ENCODE measurements at places on chromosomes 2 and 18.

DNA sequence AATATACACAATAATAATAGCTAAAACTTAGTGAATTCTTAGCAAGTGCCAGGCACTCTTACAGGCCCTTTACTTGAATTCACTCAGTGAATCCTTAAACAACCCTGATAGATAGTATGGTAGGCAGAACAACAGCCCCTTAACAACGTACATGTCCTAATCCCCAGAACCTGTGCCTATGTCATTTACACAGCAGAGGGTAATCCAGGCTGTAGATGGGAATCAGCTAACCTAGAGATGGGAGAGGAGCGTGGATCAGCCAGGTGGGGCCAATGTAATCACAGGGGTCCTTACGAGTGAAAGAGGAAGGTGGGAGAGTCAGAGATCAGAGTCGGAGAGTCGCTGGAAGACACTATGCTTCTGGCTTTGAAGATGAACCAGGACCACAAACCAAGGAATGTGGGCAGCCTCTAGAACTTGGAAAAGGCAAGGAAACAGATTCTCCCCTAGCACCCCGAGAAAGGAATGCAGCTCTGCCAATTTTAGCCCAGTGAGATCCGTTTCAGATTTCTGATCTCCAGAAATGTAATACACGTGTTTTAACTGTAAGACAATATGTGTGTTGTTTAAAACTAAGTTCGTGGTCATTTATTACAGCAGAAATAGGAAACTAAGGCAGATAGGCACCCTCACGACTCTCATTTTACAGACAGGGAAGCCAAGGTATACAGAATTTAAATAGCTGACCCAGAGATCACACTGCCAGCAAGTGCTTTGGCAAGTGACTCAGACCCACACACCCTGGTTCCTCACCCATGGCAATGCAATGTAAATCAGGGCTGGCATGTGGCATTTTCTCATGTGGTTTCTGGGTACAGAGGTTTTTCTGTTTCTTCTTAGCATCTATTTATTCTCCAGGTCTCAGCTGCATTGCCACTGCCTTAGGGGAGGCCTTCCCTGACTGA is 68.9 kb downstream of the DOCK10 start:
- peak; percentile 51 for DNase-seq

DNA sequence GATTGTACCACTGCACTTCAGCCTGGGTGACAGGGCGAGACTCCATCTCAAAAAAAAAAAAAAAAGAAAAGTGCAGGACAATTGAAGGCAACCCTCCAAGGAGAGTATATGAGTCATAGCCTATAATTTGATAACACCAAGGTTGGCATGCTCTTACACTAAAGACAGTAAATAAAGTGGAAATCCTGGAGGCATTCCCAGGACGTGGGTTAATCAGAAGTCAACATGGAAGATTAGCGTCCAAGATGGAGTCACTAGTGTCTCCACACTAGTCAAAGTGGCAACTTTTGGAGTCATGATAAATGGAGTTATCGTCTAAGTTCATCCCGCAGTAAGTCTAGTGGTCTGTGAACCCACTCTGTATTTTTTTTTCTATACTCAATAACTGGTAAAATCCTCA is 21.2 kb upstream of the UGGT1 start:
- DNase-seq, result peak; percentile 51

GRCh38 chr2:211281430-211282073 is 725.2 kb downstream of the CPS1 start:
- no peak for DNase-seq

GRCh38 chr2:9228088-9228751 is 21.6 kb downstream of the ASAP2 start:
- peak; percentile 60 for DNase-seq

GRCh38 chr2:176579608-176580007 is 310.4 kb downstream of the MTX2 start:
- DNase-seq, result no peak

- no peak for DNase-seq
Observed at GRCh38 chr18:23983112-23983511, 31.4 kb upstream of the TTC39C start.

- no peak for DNase-seq
Observed at GRCh38 chr2:215653344-215654030, 217.6 kb upstream of the FN1 start.

- DNase-seq, result peak; percentile 71
Observed at GRCh38 chr2:187581125-187581896, 27.1 kb upstream of the TFPI start.

DNA sequence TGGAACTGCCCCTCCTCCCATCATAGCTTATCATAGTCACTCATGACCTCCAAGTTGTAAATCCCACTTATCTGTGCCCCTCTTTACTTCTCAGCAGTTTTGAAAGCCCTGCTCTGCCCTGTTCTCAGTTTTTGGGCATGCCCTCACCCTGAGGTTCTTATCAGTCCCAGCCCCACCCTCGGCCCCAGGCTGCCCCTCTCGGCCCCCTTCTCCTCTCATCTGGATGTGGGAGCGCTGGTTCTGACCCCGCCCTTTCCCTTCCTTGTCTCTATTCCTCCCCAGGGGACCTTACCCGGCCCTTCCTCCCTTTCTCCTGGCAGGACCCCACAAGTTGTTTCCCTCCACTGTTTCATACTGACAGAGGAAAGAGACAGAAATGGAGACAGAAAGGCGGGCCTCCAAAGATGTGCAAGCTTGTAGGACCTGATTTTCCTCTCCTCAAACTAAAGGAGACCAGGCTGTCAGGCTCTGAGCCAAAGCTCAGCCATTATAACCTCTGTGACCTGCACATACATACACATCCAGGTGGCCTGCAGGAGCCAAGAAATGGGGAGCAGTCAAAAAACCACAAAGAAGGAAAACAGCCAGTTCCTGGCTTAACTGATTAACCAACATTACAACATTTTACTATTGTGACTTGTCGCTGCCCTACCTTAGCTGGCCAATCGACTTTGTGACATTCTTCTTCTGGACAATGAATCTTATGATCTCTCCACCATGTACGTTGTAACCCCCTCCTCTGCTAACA is 171.0 kb upstream of the HS6ST1 start:
- DNase-seq, result peak; percentile 12

- DNase-seq, result no peak
Observed at GRCh38 chr18:22409445-22409844, 8.3 kb downstream of the CTAGE1 start.

- no peak for DNase-seq
Observed at GRCh38 chr2:6966446-6966940, 49.3 kb downstream of the RNF144A start.

DNA sequence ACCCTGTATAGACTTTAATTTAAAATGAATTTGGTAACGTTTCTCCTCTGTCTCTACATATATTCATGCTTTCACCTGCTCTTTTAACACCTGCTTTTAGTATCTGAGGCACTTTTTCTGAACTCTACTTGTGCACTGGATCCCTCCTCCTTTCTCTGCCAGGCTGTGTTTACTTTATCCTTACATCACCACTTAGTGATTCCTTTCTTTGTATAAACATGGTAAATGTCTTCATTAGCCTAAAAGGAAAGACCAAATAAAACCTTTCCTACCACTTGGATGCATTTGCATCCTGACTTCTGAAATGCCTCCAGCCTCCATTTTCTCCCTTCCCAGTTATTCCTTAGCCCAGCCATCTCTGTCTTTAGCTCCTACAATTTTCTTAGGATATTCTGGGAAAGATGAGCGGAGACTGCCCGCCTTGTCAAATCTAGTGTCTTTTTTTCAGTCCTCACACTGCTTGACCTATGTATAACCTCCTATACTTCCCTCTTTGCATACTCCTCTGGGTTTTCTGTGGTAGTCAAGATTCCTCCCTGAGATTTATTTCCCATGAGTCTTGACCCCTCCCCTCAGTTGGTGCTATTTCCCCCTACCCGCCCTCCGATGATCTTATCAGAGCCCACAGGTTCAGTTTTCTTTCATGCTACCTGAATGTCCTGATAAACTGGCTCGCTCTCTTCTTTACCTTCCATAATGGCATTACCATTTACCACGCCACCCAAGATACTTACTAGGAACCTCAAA is 44.8 kb downstream of the REL start:
- peak; percentile 21 for DNase-seq

DNA sequence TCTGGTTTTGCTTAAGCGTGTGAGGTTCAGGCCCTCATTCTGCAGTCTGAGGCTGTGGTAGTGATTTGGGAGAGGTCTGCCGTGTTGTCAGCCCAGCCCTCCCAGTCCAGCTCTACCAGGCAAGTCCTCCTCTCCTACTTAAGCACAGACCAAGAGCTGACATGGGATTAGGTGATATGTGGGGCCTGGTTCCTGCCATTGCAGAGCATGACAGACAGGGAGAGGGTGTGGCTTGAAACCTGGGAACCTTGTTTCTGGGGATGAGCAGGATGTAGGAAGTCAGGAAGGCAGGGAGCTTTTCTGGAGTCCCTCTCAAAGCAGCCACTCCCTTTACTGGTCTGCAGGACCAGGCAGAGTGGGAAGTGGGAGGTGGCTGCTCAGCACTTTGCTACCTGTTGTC is 38.6 kb downstream of the PTPRM start:
- DNase-seq, result no peak

- DNase-seq, result peak; percentile 67
Observed at GRCh38 chr2:70746094-70746974, 21.7 kb downstream of the ADD2 start.

- DNase-seq, result no peak
Observed at GRCh38 chr2:112712903-112713584, 7.8 kb upstream of the NT5DC4 start.

- no peak for DNase-seq
Observed at GRCh38 chr18:6610466-6610865, 119.0 kb upstream of the ARHGAP28 start.

DNA sequence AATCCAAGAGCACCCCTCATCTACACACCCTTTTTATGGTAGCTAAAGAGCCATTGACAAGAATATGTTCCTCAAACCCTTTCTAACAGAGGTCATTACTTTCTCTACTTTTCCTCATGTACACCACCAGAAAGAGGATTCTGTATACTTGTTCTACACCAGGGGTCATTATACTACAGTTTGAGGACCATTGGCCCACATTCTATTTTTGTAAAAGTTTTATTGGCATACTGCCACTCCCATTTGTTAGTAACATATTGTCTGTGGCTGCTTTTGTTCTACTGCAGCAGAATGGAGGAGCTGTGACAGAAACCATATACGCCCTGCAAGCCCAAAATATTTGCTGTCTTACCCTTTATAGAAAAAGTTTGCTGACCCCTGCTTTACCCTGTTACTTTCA is 14.3 kb downstream of the HTR2B start:
- DNase-seq, result peak; percentile 37

DNA sequence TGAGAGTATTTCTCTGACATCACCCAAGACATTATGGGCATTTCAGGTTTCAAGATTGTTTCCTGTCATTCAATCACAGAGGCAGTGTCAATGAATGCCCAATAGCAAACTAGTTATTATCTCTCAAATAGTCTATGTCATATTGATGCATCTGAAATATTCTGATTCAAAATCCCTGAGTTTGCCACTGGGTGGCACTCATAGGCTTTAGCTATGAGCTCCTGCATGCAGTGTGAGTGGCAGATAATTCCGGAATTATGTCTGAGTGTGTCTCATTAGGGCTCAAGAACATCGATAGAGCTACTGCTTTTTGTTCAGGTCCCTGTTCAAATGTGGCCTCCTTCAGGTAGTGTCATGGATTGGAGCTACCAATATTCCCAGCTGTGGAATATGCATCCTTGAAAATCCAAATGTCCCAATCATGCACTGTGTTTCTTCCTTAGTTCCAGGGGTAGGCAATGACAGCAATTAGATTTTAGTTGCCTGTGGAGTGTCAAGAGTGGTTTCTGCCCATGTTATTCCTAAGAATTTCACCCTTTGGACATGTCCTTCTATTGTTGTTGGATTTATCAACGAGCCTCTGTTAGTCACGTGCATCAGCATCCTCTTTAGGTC is 7.8 kb upstream of the OR6B3 start:
- DNase-seq, result peak; percentile 67

DNA sequence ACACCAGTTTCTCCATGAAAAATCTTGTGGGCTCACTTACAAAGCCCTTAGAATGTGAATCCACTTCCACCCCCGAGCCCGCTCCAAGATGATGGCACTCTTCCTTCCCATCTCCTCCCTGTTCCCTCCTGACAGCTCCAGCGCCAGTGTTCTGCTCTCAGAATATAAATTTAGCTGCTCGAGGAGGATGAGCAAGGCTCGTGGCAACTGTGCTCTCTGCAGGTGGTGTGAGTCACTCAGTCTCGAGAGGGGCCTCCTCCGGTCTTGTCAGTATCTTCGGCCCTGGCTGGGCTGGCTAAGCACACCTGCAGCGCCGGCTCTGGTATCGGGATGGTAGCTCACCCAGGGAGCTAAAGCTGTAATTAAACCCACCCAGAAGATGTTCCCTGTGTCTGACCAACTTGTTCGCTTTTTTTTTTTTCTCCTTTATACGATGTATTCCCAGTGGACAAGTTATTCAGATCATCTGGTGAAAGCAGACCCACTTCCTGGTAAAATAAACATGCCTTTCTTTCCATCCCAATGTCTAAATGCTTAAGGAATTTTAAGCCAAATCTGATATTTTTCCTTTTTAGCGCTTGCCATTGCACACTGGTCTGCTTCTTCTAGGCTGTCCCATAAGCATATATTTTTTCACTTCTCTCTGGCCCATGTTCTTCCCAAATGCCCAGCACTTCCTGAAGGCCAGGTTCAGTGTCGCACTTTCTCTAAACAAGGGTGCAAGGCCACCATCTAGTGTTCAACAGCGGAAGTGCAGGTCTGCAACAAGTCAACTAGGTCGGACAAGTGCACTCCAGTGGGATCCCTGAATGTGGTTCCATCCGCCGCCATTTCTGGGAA is 31.4 kb upstream of the YPEL5 start:
- peak; percentile 89 for DNase-seq

GRCh38 chr2:172884336-172884735 is 148.7 kb downstream of the RAPGEF4 start:
- no peak for DNase-seq

- DNase-seq, result no peak
Observed at GRCh38 chr18:45109706-45110105, 429.0 kb downstream of the SETBP1 start.

DNA sequence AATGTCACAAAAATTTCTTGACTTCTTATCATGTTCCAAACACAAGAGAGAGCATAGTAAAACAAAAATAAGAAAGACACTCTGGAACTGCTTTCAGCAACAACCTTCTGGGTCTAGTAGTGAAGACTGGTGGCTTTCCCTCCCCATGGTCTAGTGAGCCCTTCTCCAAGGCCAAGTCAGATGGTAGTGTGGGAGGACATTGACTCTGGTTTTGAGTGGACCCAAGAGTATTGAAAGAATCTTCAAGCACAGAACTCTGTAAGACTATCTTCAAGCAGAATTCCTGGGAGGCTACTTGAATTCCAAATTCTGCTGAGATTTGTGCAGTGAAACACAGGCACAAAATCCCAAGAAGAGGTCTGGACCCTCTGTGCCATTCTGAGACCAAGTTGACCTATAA is 21.1 kb downstream of the ANTXR1 start:
- peak; percentile 28 for DNase-seq
